ENCODE measurements at places on chromosomes 2 and 18.

DNA sequence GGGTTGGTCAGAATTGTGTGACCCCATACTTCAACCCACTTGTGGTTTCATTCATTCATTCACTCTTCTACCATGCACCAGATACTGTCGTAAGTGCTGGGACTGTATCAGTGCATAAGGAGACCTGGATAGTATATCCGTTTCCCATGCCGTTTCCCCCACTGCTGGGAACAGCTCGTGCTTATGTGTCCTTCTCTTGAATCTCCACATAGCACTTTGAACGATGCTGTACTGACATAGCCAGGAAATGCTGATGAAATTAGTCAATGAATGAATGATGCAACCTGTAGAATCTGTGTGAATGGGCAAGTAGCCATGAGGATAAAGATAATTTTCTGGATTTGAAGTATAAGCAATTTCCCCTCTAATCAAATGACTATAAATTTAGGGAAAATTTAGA lies 276.1 kb downstream of the BCL2 start:
- peak; percentile 13 for DNase-seq

DNA sequence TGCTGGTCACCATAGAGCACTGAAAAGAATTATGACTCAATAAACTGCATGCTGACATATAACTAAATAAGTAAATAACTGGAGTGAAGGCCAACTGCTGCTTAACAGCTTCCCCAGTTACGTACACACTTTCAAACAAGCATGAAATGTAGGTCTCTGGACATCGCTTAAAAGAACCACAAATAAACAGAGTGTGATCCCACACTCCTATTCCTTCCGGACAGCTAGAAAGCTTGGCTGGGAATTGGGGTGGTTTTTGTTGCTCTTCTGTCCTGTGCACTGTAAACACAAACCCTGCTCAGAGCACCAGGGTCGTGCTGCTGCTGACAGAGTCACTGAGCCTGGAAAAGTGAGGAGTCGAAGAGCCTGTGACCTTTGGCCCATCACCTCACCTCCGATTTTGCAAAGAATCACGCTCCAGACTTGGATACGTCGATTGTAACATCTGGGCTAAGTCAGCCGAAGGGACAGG lies 162.7 kb upstream of the NT5C1B start:
- DNase-seq, result no peak

DNA sequence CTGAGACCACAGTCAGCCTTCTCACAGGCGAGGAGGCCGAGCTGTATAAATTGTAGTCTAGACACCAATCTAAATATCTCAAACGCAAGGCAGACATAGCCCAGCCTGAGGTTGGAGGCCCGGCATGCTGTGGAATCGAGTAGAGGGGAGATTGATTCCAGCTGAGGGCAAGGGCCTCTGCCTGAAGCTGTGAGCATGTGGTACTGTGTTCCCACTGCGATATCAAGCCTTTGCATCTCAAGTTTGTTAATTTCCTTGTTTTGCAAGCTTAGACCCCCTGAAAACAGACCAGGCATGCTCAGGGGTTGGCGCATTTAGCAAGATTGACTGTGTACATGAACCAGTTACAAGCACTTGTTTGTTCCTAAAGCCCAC lies 65.1 kb upstream of the FOSL2 start:
- no peak for DNase-seq

GRCh38 chr2:174636987-174637386 lies 39.4 kb upstream of the WIPF1 start:
- DNase-seq, result no peak

DNA sequence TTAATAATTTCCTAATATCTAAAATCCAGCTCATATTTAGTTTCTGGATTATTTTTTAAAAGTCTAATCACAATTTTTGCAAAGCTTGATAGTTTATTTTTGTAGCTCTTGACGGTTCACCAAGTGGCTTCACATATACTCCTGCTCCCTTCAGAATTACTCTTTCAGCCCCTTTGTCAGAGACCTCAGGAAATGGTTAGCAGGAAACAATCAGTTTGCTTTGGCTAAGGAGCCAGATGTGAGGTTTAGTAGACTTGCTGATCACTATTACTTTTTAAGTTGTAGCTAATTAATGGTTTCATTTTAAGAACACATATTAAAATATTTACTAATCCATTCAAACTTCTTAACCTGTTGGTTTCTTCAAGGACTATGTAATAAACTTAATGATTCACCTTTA lies 2.3 kb downstream of the RBBP8 start:
- DNase-seq, result no peak

DNA sequence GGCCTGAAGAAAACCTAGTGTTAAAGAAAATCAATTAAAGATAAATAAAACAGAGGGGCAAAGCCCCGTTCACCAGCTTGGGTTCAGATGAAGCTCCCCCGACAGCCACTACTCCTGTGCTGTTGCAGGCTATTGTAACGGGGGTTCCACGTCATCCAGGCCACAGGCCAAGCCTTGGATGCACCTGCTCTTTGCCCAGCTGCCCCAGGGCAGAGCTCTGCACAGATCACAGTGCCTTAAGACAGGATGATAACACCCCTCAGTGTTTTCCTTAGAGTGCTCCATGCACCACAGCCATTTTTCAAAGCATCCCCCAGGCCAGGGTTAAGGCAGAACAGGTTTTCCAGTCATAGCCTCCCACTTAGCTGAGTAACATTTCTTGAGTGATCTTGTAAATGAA lies 32.0 kb downstream of the FASTKD2 start:
- no peak for DNase-seq

DNA sequence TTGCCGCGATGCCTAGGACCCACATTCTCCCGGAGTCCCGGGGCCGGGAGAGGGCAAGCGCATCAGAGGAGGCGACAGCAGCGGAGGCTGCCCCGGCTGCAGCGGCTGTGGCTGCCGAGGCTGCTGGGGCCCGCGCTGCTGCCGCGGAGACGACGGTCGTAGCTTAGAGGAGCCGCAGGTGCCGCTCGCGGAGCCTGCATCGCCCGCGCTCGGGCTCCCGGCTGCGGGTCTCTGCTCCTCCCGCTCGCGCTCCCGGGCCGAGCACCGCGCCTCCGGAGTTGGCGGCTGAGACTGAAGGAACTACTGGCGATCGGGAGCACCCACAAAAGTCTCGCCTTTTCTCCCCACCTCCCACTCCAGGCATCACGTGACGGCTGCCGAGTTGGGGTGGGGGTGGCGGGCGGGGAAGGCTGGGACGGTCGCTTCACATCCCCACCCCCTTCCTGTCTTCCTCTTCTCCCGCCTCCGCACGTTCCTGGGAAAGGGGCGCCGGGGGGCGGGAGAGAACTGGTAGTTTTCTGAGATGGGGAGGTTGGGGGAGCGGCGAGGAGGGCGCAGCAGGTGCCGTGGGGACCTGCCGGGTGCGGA lies at the start of gene LYPD1:
Gene LYPD1 (minus strand): TSS at position 298 of the 588 bp plus-strand sequence. CDS start 273 bp downstream, at position 25.
- DNase-seq, result no peak

GRCh38 chr2:226124548-226125011 lies 675.0 kb downstream of the IRS1 start:
- DNase-seq, result no peak

GRCh38 chr18:26956863-26957262 lies 91.4 kb upstream of the AQP4 start:
- no peak for DNase-seq

GRCh38 chr2:184554736-184555135 lies 43.6 kb upstream of the ZNF804A start:
- peak; percentile 8 for DNase-seq
